Fibroblast of the aortic adventitia (primary cell): ENCODE measurements at places on chromosomes 16 and 17.

DNA sequence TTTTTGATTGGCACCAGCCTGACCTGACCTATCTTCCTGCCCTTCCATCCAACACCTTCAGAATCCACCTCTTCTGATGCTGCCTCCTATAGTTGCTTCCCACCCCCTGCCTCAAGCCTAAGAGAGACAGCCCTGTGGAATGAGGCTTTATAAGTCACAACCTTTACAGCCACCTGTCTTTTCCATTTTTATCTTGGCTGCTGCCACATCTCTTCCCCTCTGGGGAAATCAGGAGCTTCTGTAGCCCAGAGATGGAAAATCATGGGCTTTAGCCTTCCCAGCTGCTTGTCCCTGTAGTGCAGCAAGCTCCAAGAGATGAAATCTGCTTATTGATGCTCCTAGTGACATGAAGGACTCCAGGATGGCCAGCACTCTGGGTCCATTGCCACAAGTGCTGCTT, 18.7 kb downstream of the PHAF1 start:
- DNase-seq: no peak

- DNase-seq: no peak
Observed at GRCh38 chr16:51854401-51854951, 692.5 kb downstream of the TOX3 start.

GRCh38 chr17:83136931-83137330, 57.5 kb downstream of the METRNL start:
- no peak for DNase-seq

DNA sequence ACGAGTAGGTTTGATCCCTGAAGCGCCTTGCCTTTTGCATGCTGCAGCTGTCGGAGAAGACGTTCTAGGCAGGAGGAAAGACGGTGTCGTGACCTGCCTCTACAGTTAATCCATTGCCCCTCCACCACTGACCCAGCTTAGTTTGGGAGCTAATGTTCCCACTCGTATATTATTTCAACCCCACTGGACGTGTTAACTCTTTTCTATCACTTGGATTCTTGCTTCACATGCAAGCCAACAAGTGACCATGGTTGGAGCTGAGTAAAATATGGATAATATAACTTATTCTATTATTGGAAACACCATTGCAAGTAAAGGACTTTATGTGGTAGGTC, 681 bp downstream of the CALCOCO2 start:
- DNase-seq: no peak

GRCh38 chr17:44547625-44548267, 9.5 kb upstream of the FZD2 start:
- DNase-seq: no peak
